ENCODE measurements at places on chromosomes 5 and 9. TPM values are rescaled to one million over a fixed set of nuclear protein-coding genes. Genes with fewer than 3 reads are reported as not detected.

Gene PNPLA7
- polyA plus RNA-seq: not detected

Gene PRLR
- not detected for polyA plus RNA-seq

Gene CTSV
- polyA plus RNA-seq: not detected

Gene CDKN2AIPNL
- 17.1 TPM for polyA plus RNA-seq

Gene PCDHA7
- 0.39 TPM for polyA plus RNA-seq

Gene FRMD3
- 5.1 TPM for polyA plus RNA-seq

Gene TMEFF1
- not detected for polyA plus RNA-seq

Gene ADAMTS16
- polyA plus RNA-seq: 0.20 TPM

Gene ENHO
- polyA plus RNA-seq: 6.1 TPM

Gene NFIB
- polyA plus RNA-seq: 16.4 TPM

Gene SEMA5A
- 2.2 TPM for polyA plus RNA-seq

Gene MAST4
- polyA plus RNA-seq: 42.4 TPM

Gene ENDOG
- polyA plus RNA-seq: 12.4 TPM

Gene ACTL7B
- polyA plus RNA-seq: not detected

Gene BAAT
- polyA plus RNA-seq: 0.71 TPM

Gene PCDHA5
- polyA plus RNA-seq: 6.3 TPM

Gene TRIM7
- not detected for polyA plus RNA-seq

Gene AMBP
- polyA plus RNA-seq: not detected

Measured in Purkinje cell (primary cell).